ENCODE measurements at places on chromosomes 3 and 15.

DNA sequence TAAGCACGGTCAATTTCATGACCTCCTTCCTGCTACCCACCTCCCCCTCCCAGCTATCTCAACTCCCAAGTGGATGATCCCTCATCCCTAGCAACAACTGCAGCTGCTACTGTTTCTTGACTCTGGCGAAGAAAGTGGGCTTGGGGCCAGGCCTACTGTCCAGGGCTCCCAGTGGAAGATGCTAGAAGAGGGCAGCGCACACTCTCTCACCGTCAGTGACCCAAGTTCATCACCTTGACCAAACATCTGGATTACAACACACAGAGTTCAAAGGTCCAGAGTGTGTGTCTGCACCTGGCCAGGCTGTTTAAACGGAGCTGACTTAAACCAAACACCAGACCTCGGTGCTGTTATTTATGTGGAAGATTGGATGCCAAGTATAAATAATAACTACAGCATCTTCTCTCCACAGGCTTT lies 385.6 kb downstream of the SHQ1 start:
- no peak for DNase-seq

DNA sequence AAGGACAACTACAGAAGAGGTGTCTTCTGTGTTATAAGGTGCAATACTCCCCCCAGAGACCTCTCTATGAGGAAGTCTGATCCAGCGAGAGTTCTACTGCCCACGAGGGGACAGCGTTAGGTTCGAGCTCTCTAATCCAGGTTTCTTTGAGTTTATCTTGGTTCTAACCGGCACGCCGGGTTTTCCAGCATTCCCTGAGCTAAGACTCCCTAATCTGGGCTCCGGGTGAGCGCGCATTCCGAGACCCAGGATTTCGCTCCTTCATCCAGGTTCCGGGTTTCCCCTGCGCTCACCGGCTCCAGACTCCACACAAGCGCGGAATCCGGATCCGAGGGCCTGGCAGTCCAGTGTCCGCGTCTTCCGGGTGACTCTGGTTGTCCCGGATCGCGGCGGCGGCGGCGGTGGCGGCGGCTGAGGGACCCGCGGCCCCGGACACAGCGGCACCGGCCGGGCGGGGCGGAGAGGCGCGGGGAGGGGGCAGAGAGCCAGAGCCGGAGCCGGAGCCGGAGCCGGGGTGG lies at the start of gene ZNF609:
Gene ZNF609, plus strand, starts transcription at position 373 of the 518 bp plus-strand sequence. CDS start 38,842 bp downstream, outside the sequence.
- DNase-seq = peak; percentile 96

- DNase-seq = no peak
These were observed 15.0 kb downstream of the SFMBT1 start for GRCh38 chr3:53030619-53031449.

DNA sequence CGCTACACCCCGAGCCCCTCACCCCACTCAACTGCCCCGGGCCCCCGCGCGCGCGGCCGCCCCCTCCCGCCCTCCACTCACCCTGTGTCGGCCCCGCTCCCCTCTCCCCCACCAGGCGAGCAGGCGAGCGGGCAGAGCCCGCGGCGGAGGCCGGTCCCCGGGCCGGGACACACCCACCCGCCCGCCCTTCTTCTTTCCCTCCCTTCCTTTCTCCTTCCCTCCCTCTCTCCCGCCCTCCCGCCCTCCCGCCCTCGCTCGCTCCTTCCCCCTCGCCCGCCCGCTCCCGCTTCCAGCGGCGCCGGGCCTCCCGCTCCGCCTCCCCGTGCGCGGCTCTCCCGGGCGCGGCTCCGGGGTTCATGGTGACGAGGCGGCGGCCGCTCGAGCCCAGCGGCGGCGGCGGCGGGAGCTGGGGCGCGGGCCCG lies at the start of gene CTDSPL:
Gene CTDSPL, plus strand, starts transcription at position 261 of the 422 bp plus-strand sequence. CDS start 320 bp downstream, outside the sequence.
- peak; percentile 92 for DNase-seq

DNA sequence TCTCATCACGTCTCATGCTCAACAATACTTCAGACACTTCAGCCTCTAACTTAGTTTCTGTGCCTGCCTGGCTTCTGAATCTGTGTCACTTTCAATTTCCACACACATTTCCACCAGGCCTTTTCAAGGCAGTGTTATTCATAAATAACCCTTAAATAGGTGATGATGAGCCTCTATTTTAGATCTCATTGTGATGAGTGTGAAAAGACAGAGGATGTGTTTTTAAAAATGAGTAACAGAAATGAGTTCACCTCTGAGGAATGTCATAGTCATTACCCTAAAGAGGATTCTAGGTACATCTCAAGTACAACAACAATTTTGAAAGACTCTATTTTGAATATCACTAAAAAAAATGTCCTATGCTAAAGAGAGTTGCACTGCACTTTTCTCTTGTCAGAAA lies 64.6 kb downstream of the STAC start:
- DNase-seq = peak; percentile 54

- DNase-seq = peak; percentile 57
These were observed 68.5 kb downstream of the TMCO5A start for GRCh38 chr15:38002883-38003477.

GRCh38 chr15:67114846-67115585 lies 49.6 kb downstream of the SMAD3 start:
- no peak for DNase-seq

- no peak for DNase-seq
These were observed 4.0 kb upstream of the SEMA3F start for GRCh38 chr3:50150863-50151686.

GRCh38 chr3:161893972-161894371 lies 397.4 kb downstream of the OTOL1 start:
- DNase-seq = peak; percentile 26

DNA sequence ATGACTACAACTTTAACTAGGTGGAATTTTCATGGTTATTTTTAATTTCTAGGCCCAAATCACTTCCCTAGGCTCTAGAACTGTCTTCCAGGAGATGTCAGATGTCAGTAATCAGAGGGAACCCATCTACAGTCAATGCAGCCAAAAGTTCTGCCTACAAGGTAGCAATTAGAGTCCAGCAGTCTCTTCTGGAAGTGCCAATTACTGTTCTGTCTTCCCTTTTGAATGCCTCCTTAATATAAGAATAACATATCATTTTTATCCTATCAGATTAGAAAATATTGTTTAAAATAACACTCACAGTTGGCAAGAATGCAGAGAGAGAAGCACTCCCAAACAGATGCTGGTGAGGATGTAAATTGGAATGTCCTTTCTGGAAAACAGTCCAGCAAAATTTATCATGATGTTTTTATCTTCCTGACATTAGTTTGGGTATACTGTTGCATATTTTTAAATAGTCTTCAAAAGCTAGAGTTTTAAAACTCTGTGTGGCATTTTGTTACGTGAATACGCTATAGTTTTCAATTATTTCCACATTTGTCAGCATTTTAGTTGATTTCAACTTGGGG lies 543.7 kb downstream of the FHIT start:
- peak; percentile 36 for DNase-seq

- no peak for DNase-seq
These were observed 130.9 kb downstream of the DNAJB8 start for GRCh38 chr3:128335621-128336296.

GRCh38 chr15:62856466-62857246 lies 185.9 kb upstream of the TPM1 start:
- DNase-seq = no peak

GRCh38 chr3:38315488-38316230 lies 30.9 kb upstream of the XYLB start:
- no peak for DNase-seq

- no peak for DNase-seq
These were observed 134.2 kb upstream of the IGF1R start for GRCh38 chr15:98514034-98514622.

- peak; percentile 60 for DNase-seq
These were observed 2.0 kb downstream of the SMC4 start for GRCh38 chr3:160401291-160402095.

DNA sequence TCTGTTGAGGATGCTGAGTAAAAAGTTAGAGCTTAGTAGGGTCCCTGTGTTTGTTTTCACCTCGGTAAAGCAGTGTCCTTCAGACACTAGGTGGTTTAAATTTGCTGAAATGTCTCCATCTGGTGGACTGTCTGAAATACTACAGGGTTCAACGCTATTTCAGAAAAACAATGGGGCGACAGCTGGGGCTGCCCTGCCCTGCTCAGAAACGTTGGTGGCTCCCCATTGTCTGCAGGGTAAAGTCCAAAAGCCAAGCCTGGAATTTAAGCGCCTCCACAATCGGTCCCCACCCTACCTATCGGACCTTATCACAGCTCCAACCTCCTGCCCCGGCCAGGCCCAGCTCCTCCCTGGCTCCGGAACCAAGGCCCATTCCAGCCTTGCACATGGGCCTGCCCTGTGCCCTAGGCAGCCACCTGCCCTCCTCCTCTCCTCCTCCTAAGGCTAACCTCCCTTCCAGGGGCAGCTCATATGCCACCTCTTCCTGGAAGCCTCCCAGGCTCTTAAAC lies 4.3 kb upstream of the TSEN2 start:
- peak; percentile 74 for DNase-seq

DNA sequence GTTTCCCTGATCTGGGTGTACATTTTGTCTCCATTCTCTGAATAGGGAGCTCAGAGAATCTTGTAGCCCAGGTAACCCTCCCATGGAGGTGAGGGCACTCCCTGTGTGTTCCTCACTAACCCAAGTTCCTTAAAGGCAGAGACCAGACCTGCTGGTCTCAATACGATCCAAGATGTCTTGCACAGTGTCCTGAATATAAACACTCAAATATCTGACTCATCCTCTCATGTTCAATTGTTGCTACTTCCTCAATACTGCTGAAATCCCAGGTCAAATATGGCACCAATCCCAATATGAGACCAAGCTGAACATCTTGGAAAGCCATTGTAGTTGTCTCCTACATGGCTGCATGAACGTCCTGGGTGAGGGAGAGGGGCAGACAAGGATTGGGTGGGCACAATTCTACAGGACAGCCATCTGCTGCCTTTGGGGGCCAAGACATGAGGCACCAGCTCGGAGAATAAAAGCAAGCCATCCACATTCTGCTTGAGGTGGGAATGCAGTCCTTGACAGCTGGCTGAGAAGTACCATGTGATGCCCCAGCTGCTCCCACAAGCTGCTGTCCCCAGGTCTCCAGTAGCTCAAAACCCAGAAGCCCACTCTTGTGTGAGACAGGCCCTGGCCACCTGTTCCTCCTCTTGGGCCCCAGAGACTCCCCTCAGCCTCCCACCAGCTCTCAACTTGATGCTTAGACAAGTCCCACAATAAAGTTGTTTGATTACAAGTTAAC lies 18.2 kb downstream of the TBC1D2B start:
- no peak for DNase-seq

GRCh38 chr3:133464573-133464972 lies 64.7 kb downstream of the BFSP2 start:
- DNase-seq = peak; percentile 71

DNA sequence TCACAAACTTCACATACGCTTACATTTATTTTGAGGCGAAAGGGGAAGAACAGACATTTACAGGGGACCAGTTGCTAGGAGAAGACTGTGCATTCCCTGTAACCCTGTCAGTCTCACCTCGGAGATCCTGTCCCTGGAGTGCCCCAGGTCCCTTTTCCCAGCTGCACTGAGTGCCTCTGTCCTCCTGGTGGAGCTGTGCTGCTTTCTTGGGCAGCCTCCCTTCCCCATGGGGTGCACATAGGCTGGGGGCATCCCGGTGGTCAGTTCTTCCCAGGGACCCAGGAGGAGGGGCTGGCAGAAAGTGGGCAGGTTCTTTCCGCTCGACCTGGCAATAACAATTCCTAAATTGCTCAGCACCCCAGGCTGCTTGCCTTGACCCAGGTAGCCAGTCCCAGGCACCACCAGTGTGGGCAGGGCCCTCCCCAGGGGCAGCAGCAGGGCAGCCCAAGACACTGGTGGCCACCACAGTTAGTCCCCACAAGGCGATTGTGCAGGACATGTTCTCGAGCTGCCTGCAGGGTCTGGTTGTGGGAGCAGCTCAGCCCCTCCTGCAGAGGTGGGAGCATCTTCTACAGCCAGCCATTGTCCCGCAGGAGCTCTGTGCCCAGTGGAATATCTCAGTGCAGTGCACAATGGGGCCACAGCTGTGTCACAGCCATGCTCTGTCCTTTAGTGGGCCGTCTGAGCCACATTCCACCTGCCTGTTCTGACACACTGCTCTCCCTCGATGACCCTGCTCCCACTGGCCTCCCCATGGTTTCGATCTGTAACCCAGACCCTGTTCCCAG lies 36.3 kb downstream of the APBA2 start:
- no peak for DNase-seq

- no peak for DNase-seq
These were observed 1354.1 kb upstream of the EPHA6 start for GRCh38 chr3:95460274-95460673.

DNA sequence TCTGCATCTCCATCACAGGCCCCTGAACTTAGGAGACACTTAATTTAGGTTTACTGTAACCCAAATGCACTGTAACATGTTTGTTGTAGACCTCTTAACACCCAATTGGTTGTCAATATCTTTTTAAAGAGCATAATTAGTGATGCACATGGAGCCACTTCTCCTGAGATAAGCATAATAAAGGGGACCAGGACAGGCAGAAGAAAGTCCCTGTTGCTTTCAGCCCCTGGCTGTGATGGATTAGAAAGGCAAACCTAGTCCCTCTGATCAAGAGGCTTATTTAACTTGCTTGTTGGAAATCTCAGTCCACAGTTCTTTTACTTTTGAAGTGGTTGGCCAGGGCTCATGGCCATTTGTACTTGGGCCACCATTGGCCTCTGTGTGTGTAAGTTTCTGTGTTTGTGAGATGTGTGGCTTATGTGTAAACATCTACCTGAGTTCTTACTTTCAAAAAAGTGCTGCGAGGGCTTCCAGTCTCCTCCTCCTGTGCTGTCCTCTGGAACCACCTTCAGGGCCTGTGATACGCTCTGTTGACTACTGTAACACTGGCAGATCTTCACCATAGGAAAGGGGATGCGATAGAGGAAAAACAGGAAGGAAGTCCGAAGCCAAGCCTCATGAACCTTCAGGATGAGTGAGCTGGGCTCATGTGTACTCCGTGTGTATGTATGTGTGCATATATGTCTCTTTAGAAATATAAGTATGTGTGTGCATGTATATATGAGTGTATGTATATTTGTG lies 136.2 kb downstream of the EPHB1 start:
- DNase-seq = no peak

- peak; percentile 62 for DNase-seq
These were observed 39.9 kb downstream of the AMOTL2 start for GRCh38 chr3:134334231-134334900.

DNA sequence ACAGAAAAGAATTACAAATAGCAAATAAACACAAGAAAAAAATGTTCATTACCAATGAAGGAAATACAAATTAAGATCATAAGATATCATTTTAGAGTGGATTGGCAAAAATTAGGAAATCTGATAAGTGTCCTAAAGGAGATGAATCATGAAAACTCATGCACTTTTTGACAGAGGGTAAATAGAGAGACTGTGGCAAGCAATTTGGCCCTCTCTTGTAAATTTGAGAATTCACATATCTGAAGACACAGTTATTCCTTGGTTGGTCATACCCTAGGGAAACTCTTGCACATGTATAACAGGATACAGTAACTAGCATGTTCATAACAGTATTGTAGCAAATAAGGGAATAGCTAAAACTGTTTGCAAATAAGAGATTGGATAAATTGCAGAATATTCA lies 246.0 kb upstream of the GADL1 start:
- DNase-seq = no peak

DNA sequence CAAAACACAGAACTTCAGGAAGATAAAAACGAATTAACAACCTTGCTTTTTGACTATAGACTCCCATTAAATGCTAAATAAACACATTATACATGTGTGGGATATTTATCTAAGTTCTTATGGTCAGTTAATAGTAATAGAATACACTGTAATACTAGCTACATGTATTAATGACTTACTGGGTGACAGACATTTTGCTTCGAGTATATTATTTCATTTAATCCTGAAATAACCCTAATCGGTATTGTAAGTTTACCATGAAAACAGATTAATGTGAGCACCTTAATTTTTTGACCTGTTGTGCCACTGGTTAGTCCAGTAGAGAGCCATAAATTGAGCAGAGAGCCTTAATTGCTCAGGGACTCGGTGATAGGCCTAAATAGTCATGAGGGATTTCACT lies 151.1 kb downstream of the ROBO2 start:
- DNase-seq = no peak

- DNase-seq = peak; percentile 79
These were observed 114.3 kb downstream of the STAC start for GRCh38 chr3:36494461-36495109.

All from GM03348 (cell line).